ENCODE measurements at places on chromosomes 6 and 20.
A peak's percentile ranks its signal among the peaks of the same experiment; 100 is the strongest.

DNA sequence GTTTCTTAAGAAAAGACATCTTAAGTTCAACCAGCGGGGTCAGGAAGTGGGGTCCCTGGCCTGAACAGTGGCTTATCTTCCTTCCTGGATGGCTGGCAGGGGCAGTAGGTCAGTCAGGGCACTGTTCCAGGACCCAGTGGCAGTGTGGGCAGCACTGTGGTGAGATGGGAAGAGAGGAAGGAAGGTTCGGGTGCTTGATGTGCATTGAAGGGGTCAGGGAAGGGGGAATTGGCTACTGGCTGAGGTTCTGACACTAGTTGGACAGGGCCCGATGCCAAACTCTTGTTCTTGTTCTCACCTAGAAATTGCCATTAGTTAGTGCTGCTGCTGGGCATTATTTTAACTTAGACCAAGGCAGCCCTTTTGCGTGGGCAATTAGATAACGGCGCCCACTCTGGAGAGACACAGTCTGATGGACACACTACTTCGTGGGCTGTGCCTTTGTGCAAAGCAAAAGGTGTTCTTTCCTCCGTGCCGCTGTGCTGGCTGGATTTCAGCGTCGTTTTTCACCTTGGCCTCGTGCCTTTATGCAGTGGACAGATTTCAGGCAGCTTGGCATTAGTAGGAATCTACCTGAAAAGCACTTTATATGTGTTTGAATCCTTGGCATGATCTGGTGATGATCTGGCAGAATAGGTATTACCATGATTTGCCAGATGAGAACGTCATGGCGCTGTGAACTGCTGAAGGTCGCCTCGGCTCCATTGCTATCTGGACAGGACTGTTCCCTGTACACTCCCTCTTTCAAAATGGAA, 30.3 kb downstream of the UTRN start:
- no peak for DNase-seq

GRCh38 chr6:31776989-31777666, at the start of gene VWA7:
Gene VWA7 (minus strand): TSS chr6:31777328. CDS start chr6:31776779, 549 bp downstream.
- peak; percentile 90 for DNase-seq

DNA sequence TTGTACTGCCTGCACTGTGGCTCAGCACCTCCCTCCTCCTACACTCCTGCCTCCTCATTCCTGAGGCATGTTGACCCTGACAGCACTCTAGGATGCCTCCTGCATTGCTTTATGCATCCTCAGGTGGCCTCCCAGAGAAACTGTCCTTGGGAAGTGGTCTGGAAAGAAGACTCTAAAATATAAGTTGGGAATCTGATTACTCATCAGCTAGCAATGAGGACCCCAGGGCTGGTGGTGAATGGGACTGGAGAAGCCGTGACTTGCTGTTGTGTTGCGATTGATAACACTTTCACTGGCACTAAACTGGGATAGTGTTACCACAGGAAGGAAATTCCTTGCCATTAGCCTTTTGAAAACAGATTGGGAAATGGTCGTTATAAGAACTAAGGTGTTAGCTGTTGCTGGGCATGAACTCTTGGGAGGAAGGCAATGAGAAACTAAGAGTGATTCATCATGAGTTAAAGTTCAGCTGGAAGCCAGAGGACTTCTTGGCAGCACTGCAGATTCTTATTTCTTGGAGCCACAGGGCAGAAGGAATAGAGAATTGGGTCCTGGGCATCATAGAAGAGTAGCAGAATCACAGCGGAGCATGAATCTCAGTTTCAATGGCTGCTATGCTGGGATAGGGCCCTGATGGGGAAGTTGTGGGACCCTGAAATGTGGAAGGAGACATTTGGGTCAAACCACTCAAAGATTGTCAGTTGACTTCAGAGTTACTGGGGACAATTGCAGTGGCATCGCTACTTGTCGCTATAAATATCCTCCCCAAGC, 10.1 kb upstream of the SIRPD start:
- no peak for DNase-seq

- DNase-seq, result no peak
Observed at GRCh38 chr20:4725263-4725550, 3.5 kb downstream of the PRND start.

- no peak for DNase-seq
Observed at GRCh38 chr20:45049438-45049837, 51.5 kb downstream of the KCNS1 start.

GRCh38 chr6:170250981-170251775, 39.7 kb downstream of the DLL1 start:
- DNase-seq, result no peak

DNA sequence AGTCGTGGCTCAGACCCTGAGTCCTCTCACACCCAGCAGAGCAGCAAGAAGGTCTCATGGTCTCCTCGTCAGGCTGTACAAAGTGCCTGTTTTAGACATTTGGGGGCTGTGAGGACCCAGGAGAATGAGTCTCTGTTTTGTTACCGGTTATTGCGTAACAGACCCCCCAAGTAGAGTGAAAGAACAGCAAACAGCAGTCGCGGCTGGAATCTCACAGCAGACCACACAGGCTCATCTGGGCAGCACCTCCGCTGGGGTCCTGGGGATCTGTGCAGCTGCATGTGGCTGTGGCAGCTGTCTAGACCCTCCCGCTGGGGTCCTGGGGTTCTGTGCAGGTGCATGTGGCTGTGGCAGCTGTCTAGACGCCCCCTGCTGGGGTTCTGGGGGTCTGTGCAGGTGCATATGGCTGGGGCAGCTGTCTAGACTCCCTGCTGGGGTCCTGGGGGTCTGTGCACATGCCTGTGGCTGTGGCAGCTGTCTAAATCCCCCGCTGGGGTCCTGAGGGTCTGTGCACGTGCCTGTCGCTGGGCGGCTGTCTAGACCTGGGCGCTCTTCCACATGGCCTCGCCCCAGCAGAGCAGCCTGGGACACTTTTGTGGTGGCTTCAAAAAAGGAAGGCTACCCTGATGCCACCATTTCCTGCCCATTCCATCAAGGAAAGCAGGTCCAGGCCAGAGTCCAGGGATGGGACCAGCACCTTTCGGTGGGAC, 24.7 kb downstream of the ENTPD6 start:
- DNase-seq, result no peak

DNA sequence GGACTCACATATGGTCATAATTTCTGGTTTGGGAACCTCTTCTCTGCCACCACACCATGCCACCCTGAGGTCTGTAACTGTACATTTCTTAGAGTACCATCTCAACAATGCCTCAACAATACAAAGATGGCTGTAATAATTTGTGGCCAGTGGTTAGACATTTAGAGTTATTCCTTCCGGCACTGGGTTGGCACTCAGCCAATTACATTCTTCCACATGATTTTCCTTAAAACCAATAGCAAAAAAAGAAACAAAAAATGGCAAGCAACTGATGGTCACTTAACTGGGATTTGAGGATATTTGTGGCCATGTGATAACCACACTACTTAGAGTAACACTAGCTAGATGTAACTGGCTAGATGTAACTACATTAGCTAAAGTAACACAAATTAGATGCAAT, 79.9 kb downstream of the SEL1L2 start:
- DNase-seq, result no peak

DNA sequence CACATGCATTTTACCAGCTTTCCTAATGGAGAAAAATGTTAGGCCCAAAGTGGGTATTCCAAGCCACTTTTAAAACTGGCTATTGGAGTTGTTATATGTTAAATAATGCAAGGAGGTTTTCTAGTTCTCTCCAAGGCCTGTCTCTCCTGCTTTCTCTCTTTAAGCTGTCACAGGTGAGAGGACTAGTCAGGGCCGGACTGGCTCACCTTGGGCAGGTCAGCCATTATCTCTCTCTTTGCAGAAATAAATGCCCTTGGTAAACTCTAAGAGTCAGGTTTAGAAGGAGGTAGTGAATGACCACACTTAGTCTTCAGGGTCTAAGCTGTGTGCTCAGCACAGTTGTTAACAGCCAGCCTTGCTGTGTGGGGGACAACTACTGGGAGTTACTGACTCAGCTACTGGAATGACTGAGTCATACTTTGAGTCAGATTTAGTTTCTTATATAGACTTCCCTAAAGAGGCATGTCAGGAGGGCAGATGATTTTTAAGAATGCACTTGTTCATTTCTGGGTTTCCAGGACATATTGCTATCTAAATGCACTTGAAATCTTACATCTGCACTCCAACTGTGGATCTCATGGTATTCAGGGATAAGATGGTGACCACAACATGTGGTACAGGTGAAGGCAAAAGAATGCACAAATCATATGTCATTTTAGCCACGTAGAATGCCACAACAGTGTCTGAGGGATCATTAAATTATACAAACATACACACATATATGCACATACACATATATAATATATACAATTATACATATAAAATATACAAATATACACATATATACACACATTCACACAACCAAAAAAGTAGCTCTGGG, 719.4 kb downstream of the EPM2A start:
- no peak for DNase-seq

DNA sequence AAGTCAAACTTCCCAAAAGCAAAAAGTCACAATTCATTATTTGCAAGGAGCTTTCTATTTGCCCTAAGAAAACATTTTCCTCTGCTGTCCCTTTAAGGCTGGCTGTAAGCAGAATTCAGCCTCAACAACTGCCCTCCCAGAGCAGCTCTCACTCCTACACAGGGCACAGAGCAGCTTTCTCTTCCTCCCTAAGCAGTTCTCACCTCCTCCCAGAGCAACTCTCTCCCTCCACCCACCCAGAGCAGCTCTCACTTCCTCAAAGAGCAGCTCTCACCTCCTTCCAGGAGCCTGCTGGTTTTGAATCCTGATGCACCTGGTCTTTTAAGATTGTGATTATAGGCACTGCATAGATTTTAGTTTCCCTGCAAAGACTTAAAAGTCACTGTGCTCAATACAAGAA, 120.6 kb upstream of the TMEM181 start:
- no peak for DNase-seq

DNA sequence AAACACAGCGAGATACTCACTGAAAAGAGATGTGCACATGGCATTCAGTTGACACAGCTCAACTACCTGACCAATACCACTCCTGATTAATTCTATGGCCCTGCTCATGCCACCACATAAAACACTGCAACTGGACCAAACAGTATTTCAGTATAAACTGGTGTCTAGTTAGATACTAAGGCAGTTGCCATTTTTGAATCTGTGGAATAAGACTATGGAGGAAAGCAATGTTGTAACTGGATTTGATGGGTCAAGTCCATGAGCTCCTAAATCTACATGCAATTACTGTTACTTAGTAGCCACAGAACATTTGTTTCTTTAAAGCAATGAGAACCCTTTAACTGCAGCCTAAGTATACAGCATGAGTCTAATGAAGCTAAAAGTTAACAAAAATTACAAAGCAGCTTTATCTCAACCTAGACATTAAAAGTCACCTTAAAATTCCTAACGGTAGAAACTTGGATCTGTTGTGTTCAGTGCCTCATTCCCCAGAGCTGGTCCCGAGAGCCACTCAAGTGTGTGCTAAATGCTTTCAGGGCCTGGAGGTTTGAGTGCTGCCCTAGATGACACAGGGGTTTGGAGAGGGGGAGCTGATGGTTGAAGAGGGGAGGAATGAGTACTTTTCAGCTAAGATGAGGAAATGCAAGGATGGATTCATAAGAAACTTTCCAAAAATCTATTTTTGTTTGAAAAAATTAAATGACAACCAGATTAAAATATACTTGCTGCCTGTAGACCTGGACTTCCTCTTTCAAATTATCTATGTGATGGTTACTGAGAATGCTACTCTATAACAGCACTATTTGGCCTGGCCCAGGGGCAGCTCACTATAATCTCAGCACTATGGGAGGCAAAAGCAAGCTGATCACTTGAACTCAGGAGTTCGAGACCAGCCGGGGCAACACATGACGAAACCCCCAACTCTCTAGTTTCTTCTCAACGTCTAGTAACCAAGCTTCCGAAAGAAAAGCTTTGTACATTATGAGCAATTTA, 15.6 kb downstream of the SNX5 start:
- DNase-seq, result peak; percentile 37

GRCh38 chr20:1805161-1805581, 90.0 kb upstream of the SIRPA start:
- no peak for DNase-seq

- DNase-seq, result no peak
Observed at GRCh38 chr20:63254606-63255384, 532 bp upstream of the NKAIN4 start.

- no peak for DNase-seq
Observed at GRCh38 chr6:28207510-28208110, 17.5 kb upstream of the ZSCAN9 start.

DNA sequence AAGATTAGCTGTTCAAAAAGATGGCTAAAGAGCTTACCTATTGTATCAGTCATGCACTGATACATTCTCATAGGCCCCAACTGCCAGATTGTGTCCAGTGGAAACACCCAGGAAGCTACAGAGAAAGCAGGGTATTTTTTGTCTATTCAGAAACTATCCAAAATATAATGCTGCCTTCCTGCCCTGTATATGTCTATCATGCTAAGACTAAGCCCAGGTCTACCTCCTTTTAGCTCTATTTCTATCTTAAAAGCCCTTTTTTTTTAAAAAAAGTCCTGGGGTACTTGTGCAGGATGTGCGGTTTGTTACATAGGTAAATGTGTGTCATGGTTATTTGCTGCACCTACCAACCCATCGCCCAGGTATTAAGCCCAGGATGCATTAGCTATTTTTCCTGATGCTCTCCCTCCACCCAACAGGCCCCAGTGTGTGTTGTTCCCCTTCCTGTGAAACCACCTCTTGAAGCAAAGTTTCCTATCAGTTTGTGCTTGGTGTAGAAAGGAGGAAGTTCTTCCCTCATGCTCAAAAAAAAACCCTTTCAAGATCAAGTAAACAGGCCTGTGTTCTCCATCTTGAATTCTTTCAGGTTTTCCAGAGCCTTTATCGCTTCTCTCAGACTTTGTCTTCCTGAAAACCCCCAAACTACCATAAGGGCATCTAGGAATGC, 514 bp downstream of the DEFB129 start:
- no peak for DNase-seq

DNA sequence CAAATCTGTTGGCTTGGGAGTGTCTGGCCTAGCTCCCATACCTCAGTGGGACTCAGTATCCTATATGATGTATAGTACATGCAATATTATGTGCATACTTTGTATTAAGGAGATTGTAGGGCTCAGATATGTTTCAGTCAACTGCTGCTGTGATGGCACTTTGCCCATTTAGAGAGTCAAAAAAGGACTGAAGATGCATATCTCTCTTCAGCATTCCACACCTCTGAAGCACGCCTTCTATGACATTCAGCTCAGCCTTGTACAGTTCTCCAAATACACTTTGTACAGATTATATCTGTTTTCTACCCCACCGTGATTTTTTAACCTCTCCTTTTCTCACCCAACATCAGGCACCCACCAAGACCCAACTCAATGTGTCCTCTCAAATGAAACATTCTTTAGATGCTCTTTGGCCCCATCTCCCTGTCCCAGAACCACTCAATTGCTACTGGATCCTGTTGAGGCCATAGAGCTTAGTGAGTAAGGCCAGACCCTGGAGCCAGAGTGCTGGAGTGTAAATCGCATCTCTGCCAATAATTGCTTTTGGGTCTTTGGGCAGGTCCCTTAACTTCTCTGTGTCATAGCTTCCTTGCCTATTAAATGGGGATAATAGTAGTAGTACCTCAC, 15.6 kb downstream of the ENPP1 start:
- no peak for DNase-seq

DNA sequence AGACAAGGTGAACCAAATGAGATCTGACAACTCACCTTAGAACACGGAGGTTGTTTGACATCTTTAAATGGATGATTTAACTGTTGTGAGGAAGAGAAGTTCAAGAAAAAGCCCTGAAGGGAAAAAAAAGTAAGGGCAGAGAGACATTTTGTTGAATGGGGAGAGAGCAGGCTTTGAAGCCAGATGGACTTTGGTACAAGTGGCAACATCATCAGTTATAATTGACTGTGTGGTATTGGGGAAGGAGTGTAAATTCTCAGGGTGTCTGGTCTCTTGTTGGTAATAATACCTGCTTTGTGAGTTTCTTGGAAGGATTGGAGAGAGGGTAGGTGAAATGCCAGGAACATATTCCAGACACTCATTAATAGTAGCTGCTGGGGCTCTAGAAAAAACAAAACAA, 21.6 kb downstream of the OGFRL1 start:
- no peak for DNase-seq

GRCh38 chr6:169837529-169838250, 86.3 kb downstream of the ERMARD start:
- peak; percentile 40 for DNase-seq

Data from activated CD8-positive, alpha-beta memory T cell treated with anti-CD3 and anti-CD28 coated beads for 24 hours (primary cell).